ENCODE measurements at places on chromosomes 11 and 22.
A peak's percentile ranks its signal among the peaks of the same experiment; 100 is the strongest.

DNA sequence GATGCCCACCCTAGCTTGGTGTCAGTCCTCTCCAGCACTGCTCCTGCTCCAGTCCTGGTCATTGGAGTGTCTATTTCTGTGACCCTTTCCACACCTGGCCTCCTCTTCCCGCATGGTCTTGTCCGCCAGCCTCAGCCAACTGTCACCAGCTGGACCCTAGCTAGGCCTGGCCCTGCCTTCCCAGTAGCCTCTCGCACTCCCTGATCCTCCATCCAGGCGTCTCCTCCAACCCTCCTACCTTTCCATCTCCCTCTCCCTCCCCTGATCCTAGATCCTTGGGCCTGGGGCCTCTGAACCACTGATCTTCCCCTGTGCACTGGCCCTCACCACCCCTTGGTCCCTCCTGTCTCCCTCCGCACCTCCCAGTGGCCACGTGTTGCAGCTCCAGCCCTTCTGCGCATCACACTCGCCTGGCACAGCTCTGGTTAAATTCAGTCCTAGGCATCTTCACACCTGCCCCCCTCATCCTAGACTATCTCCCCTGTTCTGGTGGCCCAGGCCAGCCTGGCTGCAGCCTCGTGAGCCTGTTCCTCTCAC lies 9.9 kb downstream of the SYNGR1 start:
- no peak for DNase-seq

DNA sequence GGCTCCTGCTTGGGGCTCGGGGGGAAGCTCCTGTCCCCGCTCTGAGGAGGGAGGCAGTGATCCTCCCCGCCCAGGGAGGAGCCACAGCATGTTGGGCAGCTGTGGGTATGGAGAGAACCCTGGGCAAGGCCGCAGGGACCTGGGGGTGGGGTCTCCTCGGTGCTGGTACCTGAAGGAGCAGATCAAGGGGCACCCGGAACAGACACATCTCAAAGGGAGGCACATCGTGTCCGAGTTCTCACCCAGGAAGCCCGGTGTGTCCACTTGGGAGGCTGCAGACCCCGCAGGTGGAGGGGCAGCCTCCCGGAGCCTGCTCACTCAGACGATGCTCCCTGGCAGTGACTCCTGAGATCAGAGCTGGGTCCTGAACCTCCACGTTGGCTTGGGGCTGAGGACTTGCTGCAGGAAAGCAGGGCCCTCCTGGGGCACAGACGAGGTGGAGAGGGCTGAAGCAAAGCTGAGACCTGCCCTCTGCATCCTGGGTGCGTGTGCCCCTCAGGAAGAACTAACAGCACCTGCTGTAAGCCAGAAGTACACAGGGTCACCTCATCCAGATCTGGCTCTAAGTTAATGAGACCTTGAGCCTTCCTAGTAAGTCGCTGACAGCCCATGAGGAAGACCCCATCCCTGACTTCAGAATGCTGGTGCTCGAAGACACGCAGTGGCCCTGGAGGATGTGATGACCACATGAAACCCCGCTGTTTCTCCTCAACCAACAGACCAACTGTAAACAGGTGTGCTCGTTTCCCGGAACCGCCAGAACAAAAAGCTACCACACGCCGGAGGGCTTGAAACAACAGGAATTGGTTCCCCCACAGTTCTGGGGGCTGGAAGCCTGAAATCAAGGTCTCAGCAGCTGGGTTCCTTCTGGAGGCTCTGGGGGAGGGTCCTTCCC lies 5.9 kb upstream of the OSBPL5 start:
- no peak for DNase-seq

DNA sequence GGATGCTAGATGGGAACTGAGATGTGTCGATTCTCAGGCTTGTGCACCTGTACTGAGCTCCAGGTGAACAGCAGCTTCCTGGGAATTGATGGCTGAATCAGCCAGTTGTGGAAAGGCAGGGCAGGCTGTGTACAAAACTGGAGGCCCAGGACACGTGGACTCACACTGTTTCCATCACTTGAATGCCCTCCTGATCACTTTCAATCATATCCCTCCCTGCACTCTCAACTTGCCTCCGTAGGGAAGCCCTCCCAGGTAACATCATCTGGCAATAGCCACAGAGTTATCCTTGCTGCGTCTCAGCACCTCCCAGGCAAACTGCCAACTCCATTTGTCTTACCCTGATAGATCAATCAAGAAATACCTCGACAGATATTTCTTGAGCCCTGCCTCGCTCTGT lies 10.1 kb downstream of the FAM83F start:
- DNase-seq, result no peak

DNA sequence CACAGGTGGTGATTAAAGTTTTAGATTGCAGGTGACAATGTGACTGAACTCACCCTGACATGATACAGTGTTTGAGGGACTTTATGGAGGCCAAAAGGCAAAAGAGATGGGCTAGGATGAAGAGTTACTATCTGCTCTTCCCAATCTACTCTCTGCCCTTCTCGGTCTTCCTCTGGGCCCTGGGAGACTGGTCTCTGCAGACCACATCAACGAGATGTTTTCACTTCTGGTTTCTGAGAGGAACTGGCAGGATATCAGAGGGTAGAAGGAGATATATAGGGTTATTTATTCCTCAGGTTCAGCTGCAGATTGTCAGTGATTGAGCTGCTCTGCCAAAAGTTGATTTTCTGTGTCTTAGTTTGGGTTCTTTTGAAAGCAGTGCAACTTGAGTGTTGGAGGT lies 32.4 kb upstream of the CD44 start:
- DNase-seq, result no peak

- DNase-seq, result no peak
These were observed 4.6 kb downstream of the TRABD start for GRCh38 chr22:50190182-50190940.

DNA sequence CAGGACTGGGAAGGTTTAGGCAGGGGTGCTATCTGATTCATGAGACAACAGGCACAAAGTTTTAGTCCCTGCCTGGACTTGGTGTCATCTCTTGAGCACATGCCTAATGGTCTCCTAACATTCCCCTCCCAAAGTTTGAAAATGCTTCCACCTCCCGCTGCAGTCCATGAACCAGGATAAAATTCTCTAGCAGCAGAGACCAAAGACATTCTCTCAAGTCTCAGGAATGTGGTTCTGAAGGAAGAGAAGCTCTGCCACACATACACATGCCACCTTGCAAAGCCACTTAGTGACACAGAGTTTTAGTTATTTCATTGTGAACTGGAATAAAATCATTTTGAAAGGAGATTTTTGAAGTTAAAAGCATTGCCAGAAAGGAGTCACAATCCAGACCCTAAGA lies 15.5 kb downstream of the OR51B6 start:
- DNase-seq, result no peak

DNA sequence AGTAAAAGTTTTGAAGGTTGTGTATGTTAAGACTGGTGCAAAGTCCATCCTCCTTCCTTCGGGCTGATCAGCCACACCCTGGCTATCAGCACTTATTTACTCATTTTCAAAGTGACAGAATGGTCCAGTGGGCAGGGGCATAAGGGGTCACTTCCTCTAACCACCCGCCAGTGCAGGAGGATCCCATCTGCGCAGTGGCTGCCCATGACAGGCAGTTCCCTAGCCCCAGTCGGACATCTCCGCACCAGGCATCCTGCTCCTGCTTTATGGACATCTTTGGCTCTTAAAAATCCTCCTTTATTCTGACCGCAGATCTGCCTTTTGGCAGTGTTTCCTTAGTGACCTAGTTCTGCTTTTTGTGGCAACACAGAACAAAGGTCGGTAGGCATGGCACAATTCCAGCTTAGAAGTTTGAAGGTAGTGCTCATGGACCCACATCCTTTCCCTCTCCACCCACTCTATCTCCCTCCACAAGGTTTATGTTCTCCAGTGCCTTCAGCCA lies 55.9 kb downstream of the BMAL1 start:
- peak; percentile 68 for DNase-seq

DNA sequence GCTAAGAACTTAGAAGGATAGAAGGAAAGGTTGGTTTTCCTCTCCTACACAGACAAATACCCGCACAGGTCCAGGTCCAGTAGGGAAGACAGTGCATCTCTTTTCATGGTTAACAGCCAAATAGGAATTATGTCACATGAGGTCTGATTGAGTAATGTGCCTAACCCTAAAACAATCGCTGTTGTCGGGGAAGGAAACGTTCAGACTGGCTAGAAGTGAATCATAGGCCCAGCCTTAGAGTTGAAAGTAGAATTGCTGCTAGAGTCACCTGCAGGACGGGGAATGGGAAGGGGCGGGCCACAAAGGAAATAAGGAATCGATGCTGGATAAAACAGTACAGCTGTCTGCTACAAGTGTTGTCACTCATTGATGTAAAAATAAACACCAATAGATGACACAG lies 12.4 kb upstream of the HTATIP2 start:
- no peak for DNase-seq

GRCh38 chr11:115363921-115364320 lies 140.3 kb downstream of the CADM1 start:
- DNase-seq, result no peak

DNA sequence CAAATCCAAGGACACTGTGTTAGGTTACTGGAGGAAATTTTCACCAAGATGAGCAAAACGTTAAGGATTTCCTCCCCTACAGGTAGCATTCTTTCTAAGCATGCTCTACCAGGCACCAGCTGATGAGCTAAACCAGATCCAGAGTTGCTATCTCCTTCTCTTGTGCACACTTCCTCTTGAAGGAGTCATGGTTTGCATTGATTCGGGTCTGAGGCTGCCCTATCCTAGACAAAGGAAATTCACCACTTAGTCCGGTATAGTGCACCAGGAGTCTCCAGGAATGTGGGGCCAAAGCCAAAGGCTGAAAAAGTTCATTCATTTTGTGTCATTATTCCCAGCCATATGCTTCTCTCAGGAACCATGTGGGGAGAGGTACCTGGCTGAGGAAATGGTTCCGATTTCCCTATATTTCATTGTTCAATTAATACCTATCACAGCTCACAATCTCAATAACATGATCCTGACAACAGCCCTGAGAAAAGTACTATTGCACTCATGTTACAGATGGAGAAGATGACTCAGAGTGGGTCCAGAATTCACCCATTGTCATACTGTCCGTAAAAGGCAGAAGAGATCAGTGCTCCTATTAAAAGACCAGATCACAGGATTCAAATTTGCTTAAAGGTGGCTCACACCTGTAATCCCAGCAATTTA lies 39.1 kb downstream of the SLC35F2 start:
- peak; percentile 12 for DNase-seq

DNA sequence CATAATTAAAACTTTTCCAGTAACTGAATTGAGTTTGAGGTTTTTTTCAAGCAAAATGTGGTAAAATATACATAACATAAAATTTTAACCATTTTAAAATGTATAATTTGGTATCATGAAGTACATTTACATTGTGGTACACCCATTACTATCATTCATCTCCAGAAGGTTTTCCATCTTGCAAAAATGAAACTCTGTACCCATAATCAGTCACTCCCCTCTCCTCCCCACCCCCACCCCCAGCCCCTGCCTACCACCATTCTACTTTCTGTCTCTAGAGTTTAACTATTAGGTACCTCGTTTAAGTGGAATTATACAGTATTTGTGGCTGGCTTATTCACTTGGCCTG lies 63.7 kb downstream of the MICAL2 start:
- DNase-seq, result no peak

DNA sequence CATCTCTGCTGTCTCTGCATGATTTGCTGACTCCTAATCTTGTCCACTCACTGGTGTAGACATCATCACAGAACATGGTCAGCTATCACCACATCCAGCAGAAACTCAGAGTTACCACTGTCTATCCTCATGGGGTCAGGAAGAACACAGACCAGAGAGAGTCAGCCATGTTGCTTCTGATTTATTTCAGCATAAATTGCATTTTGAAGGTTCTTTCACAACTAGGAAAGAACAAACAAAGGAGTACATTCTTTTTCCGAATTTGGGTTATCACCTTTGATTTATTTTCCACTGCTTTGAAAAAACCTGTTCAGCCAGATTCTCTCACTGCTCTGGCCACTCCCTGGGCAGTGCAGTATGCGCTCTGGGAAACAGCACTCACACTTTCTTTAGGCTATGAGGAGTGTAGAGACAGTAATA lies 172.0 kb upstream of the MTMR2 start:
- DNase-seq, result no peak

GRCh38 chr22:23838681-23839468 lies at the start of gene DERL3:
DERL3 (minus strand) TSS chr22:23839006; CDS start chr22:23838987, 19 bp downstream.
- no peak for DNase-seq

DNA sequence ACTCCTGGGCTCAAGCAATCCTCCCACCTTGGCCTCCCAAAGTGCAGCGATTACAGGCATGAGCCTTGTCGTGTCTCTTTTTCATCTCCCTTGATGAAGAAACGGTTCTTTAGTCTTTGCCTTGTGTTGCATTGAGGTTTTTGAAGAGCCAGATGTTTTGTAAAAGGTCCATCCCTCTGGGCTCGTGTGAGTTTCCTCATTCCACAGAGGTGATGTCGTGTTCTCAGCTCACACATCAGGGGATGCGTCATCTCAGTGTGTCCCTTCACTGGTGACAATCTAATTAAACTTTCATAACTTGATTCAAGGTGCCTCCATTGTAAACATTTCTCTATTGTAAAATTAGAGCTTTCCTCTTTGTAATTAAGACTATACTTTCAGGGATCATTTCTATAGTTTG lies 29.7 kb upstream of the TEF start:
- peak; percentile 46 for DNase-seq

DNA sequence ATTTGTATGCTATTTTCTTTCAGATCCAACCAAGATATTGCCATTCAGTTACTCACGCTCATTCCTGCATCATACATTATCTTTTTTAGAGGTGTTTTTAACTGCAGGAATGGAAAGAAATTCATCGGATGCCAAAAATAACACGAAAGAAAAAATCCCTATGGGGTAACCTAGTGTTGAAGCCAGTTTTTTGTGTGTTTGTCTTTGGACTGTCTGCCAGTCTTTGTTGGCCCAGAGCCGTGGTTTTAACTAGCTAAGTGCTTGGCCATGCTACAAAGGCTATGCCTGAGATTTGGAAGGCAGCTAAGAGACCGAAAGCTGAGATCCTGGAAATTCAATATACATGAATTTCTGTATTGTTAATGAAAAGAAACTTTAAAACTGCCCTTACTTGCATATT lies 309.8 kb upstream of the CNTN5 start:
- DNase-seq, result no peak

DNA sequence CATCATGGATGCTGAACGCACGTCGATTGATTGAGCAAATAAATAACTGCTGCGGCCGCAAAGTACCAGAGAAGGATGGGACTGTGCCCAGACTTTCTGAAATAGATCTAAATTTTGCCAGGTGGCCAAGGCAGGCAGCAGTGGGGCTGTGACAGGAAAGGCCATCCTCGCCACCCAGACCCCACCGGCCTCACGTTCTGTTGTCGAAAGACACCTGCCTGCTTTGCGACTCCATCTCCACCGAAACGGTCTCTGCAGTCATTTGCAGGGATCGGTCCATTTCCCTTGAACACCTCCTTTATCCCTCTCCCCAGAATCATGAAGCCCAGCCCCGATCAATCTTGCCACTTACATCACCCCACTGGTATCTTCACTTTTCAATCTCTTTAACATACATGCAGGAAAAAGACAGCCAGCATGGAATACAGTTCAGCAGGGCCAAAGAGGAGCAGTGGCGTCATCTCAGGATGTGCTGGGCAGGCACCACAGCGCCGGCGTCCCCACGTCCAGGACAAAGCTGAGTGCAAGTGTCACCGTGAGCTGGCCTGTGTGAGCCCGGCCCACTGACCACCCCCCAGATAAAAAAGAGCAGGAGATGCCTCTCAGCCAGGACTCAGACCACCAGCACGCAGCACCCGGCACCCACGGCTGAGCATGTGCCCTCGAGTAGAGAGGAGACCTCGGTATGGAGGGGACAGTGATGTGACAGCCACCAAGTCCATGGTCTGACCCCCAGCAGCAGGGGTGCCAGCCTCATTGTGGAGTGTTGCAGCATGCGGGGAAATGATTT lies 610.3 kb downstream of the TBC1D22A start:
- DNase-seq, result no peak

GRCh38 chr11:113193946-113194345 lies 120.4 kb upstream of the TTC12 start:
- no peak for DNase-seq

GRCh38 chr11:414318-414857 lies 411 bp downstream of the SIGIRR start:
- DNase-seq, result no peak
